ENCODE measurements at places on chromosomes 16 and 17.
A peak's percentile ranks its signal among the peaks of the same experiment; 100 is the strongest.

- no peak for DNase-seq
Observed at GRCh38 chr16:89060207-89060794, 33.4 kb upstream of the ACSF3 start.

- DNase-seq: peak; percentile 97
Observed at GRCh38 chr16:87407511-87408112, 15.5 kb downstream of the MAP1LC3B start.

DNA sequence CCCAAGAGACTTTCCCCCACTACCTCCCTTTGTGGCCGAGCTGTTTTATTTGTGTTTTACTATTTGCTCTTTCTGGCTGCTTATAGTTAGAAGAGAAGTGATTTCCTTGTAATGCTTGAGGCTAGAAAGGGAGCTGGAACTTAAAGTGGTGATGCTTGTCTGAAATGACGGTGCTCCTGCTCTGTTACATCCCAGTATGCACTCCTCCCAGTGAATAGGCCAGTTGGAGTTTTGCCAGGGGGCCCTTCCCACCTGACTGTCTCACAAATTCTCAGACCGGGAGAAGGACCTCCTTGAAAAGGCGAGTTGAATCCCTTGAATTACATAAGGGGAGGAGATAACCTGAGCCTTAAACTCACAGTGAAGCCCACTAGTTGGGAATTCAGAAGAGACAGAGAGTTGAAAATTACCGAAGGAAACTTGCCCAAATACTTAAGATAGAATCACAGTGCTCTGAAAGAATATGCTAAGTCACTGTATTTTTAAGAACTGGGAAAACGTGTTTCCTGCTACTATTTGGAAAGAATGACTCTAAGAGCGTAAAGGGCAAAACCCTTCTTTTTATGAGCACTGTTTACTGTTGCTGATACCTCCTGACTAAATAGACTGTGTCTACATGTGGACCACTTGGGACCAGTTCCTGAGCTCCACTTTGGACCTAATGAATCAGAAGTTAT lies 84.7 kb upstream of the CLEC3A start:
- no peak for DNase-seq

DNA sequence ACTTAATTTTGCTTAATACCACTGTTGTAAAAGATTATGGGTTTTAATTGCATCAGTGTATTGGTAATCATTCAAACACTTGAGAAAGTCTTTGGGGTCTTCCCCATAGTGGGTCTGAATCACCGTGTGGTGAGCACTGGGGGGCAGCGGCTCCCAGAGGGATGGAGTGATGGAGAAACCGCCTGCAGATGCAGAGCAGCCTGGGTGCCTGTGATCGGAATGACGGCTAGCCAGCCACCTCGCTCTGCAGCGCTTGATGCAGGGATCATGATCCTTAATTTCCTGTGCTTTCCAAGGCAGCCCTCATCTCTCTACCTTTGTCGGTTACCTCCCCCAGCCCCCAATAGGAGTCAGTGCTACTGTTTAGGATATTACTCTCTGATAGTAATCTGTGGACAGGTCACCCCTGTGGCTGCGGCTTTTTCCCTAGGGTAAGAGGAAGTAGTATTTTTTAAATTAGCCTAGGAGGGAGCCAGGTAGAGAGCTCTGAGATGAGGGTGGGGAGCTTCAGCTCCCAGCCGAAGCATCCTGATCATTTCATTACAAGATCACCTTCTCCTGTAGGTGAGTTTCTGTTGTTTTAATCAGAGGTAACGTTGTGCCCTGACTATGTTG lies 135.6 kb downstream of the MSI2 start:
- DNase-seq: no peak

- DNase-seq: no peak
Observed at GRCh38 chr16:77610496-77610895, 111.8 kb upstream of the NUDT7 start.

GRCh38 chr16:29012913-29013553 lies 28.2 kb downstream of the LAT start:
- DNase-seq: no peak

DNA sequence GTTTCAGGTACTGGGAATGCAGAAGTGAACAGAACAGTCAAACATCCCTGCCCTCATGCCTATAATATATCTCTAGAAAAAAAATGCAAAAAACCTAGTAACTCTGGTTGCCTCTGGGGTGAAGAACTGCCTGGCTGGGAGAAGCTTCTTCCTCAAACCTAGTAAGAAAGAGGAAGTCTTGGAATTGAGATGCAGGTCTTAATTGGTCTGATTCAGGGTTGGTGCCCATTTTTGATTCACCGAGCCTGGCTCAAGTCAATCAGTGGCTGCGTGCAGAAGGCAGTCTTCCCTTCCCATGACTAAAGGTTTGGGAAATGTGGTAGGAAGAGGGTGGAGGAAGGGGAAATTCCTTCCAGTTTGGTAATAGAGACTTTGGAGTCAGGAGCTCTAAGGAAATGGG lies 22.4 kb downstream of the CDRT15 start:
- no peak for DNase-seq

- no peak for DNase-seq
Observed at GRCh38 chr16:71501547-71501946, 12.4 kb upstream of the ZNF19 start.

DNA sequence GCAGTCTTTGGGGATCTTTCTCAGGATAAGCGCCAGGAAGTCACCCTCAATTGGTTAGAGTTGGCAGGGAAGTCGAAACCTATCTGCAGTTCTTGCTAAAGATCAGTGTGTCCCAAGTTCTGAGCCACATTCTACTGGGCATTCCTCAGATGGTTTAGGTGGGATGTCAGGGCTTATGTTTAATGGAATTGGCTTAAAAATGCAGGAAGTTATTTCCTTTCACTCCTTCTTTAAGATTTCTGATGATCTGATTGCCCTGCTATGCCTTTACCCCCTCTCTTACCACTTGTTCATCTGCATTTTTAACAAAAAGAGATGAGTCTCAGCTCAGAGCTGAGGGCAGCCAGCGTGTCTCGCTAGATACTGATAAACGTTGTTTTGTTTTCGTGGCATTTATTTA lies 30.8 kb downstream of the FOXL1 start:
- peak; percentile 33 for DNase-seq

DNA sequence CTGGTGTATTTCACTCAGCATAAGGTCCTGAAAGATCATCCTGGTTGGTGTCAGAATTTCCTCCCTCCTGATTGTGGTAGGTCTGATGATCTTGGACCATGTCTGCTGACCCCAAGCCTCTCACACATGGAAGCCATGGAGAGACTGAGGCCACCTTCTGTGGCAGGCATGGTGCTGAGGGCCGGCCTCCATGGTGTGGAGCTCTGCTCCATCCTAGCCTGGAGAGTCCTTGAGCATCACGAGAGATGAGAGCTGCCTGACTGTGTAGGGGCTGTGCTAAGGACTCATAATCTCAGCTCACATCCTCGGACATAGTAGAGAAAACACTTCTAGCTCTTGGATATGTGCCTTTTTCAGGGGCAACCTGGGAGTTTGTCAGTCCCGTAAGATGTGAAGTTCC lies 40.6 kb downstream of the MPRIP start:
- DNase-seq: no peak

DNA sequence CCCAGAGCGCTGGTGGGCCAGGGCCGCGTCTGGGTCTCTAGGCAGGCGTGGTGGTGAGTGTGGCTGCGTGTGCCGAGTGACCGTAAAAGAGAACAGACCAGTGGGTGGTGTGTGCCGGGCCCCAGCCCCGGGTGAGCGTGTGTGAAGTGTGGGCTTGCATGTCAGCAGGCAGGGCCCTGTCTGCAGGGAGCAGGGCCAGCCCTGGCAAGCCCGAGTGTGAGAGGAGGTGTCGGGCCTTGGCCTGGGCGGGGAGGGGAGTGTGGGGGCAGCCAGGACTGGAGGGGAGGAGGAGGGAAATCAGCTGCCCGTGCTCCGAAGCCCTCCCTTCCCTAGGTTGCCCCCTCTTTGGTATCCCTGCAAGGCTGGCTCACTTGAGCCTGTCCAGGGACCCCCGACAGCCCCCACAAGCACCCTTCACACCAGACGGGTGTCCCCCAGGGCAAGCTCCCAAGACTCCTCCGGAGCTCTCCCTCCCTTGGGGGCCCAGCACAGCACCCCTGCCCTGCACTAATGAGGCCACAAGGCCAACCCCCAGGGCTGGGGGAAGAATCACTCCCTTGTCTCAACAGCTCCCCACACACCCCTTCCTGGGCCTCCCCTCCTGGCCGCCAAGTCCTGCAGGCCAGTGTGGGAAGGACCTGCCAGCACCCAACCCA lies 1.9 kb downstream of the USH1G start:
- DNase-seq: no peak

DNA sequence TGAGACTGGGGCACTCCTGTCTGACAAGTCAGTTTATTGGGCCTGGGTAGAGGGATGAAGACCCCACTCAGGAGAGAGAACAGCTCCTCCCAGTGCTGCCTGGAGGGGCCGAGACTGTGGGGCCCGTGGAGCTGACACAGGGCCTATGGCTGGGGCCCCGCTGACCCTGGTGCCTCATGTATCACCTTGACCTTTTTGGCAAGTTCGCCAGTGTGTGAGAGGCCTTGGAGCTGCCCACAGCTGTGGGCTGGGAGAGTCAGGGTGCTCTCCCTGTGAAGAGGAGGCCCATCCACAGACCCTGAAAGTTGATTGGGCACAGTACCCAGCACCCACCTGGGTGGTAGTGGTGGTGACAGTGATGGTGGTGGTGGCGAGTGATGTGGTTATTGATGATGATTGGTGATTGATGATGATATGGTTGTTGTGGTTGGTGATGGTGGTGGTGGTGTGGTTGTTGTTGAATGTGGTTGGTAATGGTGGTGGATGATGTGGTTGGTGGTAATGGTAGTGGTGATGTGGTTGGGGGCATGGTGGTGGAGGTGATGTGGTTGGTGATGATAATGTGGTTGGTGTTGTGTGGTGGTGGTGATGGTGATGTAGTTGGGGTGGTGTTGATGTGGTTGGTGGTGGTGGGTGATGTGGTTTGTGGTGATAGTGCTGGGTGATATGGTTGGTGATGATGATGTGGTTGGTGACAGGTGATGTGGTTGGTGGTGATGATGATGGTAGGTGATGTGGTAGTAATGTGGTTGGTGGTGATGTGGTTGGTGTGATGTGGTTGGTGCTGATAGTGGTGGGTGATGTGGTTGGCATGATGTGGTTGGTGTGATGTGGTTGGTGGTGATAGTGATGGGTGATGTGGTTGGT lies 29.1 kb downstream of the BAHCC1 start:
- DNase-seq: no peak

- no peak for DNase-seq
Observed at GRCh38 chr16:68077866-68078700, 7.1 kb upstream of the NFATC3 start.

DNA sequence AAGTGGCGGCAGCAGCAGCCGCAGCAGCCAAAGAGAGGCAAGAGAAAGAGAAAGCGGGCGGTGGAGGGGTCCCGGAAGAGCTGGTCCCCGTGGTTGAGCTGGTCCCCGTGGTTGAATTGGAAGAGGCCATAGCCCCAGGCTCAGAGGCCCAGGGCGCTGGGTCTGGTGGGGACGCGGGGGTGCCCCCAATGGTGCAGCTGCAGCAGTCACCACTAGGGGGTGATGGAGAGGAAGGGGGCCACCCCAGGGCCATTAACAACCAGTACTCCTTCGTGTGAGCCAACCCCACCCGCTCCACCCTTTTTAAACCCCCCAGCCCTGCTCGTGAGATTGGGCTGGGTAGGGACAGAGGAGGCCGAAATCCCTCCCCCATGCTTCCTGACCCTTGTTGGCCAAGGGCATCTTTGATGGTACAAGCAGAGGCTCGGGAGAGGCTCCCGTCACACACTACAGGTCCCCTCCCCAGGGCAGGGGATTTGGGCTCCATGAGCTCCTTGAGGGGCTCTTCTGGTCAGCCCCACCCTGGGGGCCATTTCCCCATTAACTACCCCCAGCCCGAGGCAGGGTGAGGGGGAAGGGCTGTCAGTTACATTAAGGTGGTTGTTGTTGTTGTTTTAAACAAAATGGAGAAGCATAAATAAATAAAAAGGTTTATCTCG lies 4.6 kb upstream of the ATP2A1 start:
- no peak for DNase-seq

GRCh38 chr16:54077050-54077821 lies 209.4 kb downstream of the IRX3 start:
- DNase-seq: peak; percentile 74

GRCh38 chr16:56357765-56358322 lies 67.5 kb downstream of the AMFR start:
- no peak for DNase-seq

- no peak for DNase-seq
Observed at GRCh38 chr16:84740596-84741116, 40.9 kb downstream of the USP10 start.

DNA sequence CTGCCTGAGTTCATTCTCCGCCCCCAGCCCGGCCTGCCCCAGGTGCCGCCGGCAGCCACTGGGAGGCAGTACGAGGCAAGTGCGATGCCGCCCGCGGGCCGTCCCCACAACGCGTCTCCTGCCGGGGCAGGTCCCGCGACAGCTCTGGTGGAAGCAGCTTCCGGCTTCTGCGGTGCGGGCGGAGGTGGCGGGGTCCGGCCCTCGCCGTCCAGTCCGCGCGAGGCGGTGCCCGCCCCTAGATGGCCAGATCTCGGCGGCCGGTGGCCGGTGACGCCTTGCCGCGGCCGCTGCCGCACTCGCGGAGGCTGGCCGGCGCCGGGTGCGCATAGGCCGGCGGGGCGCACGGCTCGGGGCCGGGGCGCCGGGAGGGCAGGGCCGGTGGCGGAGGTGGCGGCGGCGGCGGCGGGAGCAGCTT lies 1.8 kb downstream of the GJD3 start:
- DNase-seq: peak; percentile 80

DNA sequence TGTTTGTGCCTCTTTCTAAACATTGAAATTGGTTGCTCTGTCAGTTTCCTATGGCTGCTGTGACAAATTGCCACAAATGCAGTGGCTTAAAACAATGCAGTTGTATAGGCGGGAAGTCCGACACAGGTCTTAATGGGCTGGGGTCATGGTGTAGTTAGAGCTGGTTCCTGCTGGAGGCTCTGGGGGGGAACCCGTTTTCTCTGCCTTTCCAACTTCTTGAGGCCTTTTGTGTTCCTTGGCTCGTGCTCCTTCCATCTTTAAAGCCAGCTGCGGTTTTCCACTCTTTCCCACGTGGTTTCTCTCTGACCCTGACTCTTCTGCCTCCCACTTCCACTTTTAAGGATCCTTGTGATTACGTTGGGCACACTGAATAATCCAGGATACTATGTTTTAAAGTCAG lies 12.5 kb downstream of the EPN2 start:
- no peak for DNase-seq

DNA sequence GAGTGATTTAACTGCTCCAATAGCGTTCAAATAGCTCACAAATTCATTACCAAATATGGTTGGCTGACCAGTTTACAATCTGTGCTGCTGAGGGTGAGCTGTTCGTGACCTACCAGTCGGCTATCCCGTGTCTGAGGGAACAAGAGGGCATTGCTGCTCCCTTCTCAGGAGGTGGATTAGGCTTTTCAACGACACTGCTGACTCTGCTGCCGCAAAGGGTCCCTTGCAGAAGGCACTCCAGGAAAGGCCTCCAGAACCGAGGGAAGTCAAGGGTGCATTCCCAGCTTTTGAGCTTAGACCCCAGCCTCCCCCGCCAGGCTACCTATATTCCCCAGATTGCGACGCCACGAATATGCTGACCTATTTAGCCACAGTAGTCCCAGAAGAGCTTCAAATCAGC lies 32.3 kb downstream of the GJC1 start:
- no peak for DNase-seq

- no peak for DNase-seq
Observed at GRCh38 chr16:21523411-21524067, 75.8 kb upstream of the METTL9 start.

Data from Caki2 (cell line).